SK-N-SH (cell line): ENCODE measurements at places on chromosomes 7 and 10. TPM values are rescaled to one million over a fixed set of nuclear protein-coding genes. Genes with fewer than 3 reads are reported as not detected.

Gene SUN3
- polyA plus RNA-seq = 0.12 TPM in 1 of 2 replicates, not detected in the other

Gene SP8
- not detected in 2 replicates for polyA plus RNA-seq

Gene VENTX
- polyA plus RNA-seq = not detected in 2 replicates

Gene DLG5
- polyA plus RNA-seq = 15.3 and 31.3 TPM in 2 replicates

Gene VSIR
- polyA plus RNA-seq = 8.7 and 11.3 TPM in 2 replicates

Gene PPP1R3C
- polyA plus RNA-seq = 9.0 and 11.5 TPM in 2 replicates

Gene EBLN1
- polyA plus RNA-seq = not detected in 2 replicates
